PC-9 (cell line): ENCODE measurements at places on chromosomes 4 and X.

- DNase-seq, result peak; percentile 34
These were observed 200.0 kb downstream of the IL1RAPL1 start for GRCh38 chrX:28787206-28787605.

GRCh38 chrX:63664083-63664482, 120.9 kb downstream of the ARHGEF9 start:
- DNase-seq, result no peak

GRCh38 chrX:152932598-152933175, 34.8 kb downstream of the ZNF185 start:
- DNase-seq, result no peak

- DNase-seq, result no peak
These were observed 94.9 kb downstream of the EMCN start for GRCh38 chr4:100422894-100423293.

DNA sequence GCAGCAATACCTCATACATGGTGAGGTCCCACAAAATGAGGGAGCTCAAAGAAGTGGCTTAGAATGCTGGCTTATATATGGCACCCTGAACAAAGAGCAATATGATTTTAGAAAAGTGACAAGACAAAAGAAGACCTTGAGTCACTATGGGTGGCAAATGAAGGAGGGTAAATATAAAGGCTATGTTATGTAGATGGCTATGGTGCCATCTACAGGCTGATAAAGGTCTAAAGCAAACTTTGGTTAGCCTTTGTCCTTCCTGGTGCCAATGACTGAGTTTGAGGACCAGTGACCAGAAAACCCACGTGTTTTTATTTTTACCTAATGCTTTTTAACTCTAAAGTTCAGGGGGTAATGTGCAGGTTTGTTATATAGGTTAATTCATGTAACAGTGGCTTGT, 151.8 kb downstream of the CCNG2 start:
- DNase-seq, result no peak
